Kidney capillary endothelial cell (primary cell): ENCODE measurements at places on chromosomes 11 and 22.
A peak's percentile ranks its signal among the peaks of the same experiment; 100 is the strongest.

DNA sequence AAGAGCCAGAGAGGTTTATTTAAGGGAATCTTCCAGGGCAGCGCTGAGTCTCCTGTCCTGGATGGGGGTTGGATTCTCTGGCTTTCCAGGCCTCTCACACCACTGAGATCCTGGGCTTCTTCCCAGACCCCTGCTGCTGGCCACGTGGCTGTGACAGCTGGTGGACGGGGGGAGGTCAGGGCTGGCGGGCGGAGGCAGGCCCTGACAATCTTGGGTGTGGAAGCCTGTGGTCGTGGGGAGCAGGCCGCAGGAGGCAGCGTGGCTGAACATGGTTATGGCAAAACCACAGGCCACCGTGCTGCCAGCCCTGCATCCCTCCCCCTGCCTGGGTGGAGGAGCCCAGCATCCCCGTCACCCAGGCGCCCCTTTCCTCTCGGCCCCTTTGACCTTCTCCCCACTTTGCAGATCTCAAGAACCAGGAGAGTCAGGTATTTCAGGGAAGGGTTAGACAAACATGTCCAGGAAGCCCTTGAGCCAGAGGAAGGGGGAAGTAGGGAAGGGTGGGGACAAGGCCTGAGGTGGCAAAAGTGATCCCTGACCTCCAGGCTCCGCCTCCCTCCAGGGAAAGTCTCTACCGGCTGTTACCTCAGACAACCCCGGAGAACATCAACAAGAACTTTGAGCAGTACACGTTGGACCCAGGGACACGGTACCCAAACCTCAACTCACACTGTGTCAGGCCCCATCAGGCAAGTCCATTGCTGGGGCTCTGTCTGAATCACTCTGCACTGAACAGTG, 111.8 kb downstream of the MICAL2 start:
- no peak for DNase-seq

DNA sequence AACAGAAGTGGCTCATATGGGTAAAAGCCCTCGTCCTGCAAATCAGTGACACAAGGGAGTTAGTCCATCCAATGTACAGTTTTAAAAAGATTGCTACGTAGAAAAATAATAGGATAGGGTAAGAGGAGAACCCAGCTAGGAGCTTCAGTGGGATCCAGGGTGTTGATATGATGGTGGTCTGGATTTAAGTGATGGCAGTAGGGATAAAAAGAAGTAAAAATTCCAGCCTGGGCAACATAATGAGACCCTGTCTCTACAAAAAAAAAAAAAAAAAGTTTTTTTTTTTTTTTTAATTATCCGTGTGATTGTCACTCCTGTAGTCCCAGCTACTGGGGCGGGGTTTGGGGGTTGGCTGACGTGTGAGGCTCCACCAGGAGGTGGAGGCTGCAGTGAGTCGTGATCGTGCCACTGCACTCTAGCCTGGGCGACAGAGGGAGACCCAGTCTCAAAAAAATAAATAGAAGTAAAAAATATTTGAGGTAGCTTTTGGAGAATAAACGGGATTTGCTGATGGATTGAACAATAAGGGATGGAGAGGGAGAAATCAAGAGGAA, 7.0 kb upstream of the L3MBTL2 start:
- no peak for DNase-seq

GRCh38 chr11:66919923-66920322, 38.3 kb downstream of the PC start:
- no peak for DNase-seq

DNA sequence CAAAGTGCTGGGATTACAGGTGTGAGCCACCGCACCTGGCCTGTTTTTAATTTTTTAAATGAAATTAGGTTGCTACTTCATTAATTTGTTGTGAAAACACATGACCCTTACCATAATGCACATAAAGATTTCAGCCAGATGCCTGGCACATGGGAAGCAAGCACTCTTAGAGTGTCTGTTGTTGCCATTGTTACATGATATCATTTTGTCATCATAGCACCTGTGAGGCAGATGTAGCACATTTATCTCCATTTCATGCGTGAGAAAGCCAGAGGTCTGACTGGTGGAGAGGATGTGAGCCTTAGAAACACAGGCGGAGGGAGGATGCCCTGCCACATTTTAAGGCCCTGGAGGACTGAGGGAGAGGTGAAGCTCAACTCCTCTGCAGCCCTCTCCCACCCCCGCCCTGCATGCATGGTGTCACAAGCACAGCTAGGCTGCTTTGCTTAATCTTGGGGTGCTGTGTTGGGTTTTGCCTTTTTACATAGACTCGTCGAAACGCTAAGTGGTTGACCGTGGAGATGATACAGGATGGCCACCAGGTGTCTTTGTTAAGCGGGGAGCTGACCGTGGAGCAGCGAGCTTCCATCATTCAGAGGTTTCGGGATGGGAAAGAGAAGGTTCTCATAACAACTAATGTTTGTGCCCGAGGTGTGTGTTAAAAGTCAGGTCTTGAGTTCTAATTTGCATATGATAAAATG, 14.0 kb downstream of the DDX25 start:
- no peak for DNase-seq

GRCh38 chr11:15875943-15876342, 480.4 kb downstream of the SOX6 start:
- DNase-seq: no peak

GRCh38 chr22:44256085-44256484, 56.7 kb downstream of the SHISAL1 start:
- DNase-seq: no peak

DNA sequence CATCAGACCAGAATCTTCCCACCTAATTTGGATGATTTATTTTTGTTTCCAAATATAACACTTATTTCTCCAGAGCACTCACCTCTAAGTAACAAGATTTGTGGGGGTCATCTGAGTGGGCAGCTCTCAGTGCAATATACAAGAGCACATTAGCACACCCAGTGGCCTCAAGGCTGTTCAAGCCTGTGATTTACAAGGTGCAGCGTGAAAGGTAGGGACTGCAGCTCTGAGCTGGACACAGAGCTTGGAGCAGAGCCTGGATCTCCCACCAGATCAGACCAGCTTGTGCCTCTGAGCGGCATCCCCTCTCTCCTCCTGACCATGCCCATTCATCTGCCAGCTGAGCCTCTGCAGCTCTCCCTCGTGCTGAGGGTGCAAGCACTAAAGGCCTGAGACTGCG, 323.3 kb upstream of the ZC3H12C start:
- no peak for DNase-seq

- no peak for DNase-seq
Measured at GRCh38 chr22:19522190-19522880, 1.9 kb downstream of the CLDN5 start.

DNA sequence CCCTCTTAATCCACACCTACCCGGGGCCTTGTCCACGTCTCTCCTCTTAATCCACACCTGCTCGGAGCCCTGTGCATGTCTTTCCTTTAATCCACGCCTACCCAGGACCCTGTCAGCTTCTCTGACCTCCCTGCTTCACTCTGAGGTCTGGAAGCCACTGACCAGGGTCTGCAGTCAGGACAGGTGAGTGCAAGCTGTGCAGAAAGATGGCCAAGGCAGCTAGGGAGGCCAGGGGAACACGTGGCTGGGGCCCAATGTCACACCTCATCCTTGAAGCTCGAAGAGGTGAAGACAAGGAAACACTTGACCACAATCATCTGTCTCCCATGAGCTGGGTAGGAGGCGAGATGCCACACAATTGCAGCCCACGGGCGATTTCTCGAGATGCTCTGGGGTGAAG, 1516.9 kb downstream of the BRD1 start:
- DNase-seq: no peak

GRCh38 chr11:35016916-35017315, 100.5 kb downstream of the PDHX start:
- no peak for DNase-seq

- DNase-seq: no peak
Measured at GRCh38 chr11:24471084-24471483, 25.8 kb upstream of the LUZP2 start.

DNA sequence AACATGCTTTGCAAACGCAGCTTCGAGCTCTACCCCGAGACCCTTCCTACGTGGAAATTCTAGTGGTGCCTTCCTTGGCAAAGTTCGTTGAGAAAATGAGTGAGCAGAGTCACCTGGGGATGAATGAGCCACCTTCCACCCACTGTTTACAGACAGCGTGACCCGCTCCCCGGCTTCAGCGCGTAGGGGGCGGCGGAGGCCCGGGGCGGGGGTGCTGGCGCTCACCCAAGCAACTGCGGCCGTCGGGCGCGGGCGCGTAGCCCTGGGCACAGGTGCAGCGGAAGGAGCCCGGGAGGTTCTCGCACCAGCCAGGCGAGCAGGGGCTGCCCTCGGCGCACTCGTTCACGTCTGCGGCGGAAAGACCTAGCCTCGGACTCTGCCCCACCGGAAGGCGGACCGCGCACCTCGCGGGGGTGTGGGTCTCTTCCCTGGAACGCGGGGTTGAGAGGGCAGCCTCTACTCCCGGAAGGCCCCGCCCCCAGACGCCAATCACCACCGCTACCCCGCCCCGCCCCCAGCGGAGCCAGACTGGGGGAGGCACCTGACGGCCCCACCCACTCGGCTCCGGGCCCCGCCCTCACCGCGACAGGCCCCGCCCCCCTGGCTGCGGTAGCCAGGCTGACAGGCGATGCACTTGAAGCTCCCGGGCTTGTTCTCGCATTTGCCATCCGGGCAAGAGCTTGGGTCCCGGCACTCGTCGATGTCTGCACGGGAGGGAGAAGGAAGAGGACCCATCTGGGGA, 11.8 kb downstream of the LTBP3 start:
- no peak for DNase-seq

DNA sequence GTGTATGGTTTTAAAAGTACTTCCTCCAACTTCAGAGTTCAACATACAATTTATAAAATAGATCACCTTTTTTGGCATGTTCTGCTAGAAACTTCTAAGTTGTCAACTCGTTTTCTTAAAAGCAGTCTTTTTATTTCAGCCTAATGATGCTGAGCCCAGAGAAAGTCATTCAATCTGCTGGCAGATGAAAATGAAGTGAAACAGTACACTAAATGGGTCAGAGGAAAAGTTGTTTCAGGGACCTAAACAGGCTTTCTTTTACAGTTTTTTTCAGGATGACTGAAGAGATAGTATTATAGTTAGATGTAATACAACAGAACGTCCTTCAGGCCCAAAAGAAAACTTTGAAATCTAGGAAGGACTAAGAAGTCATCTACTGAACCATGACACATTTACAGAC, 842.7 kb upstream of the CCDC90B start:
- DNase-seq: no peak

GRCh38 chr11:64305691-64306562, 603 bp downstream of the ESRRA start:
- no peak for DNase-seq

- no peak for DNase-seq
Measured at GRCh38 chr22:41544671-41545476, 604 bp upstream of the POLR3H start.

- DNase-seq: no peak
Measured at GRCh38 chr11:16603890-16604793, 134.3 kb upstream of the C11orf58 start.

- DNase-seq: no peak
Measured at GRCh38 chr22:38220163-38220562, 18.4 kb downstream of the MAFF start.

DNA sequence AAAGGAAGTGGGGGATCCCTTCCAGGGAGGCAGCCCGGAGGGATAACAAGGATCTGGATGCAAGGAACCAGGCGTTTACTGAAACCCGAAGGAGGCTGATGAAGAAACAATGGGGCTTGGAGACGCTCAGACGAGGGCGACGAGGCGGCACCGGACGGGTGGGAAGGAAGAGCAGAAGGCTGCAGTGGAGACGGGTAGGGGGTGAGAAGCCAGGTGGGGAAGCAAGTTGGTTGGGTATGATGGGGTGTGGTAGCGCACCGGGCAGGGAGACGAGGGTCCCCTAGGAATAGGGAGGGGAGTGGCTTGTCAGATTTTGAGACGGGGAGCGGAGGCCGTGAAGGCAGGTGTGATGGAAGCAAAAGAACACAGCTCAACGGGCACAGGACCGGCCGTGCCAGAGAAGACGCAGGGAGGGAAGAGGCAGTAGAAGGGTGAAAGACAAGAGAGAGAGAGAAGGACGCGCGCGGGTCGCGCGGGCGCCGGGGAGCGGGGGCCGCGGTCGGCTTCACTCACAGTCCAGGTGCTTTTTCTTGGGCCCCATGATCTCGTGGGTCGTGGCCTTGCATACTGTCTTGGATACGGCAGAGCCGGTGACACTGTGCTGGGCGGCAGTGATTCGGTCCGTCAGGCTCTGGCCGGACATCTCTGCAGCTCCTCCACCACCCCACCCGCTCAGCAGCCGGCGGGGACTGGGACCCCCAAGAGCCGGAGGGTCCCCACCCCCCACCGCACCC, 579 bp downstream of the PICALM start:
- DNase-seq: no peak

DNA sequence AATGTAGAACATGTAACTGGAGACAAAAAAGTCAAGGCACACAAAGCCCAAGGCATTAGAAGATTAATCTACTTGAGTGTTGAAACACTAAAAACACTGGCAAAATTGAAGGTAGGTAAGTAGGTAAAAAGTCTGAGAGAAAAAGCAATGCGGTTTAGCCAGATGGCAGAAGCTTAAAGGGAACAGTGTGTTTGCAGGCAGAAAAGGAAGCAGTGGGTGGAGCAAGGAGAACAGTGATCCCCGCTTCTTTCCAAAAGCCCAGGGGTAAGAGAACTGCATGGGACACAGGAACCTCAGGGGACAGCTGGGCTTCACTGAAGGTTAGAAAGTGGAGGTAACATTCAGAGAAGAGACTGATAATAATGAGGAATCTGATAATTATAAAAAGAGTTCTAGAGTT, 16.0 kb downstream of the MRE11 start:
- no peak for DNase-seq

DNA sequence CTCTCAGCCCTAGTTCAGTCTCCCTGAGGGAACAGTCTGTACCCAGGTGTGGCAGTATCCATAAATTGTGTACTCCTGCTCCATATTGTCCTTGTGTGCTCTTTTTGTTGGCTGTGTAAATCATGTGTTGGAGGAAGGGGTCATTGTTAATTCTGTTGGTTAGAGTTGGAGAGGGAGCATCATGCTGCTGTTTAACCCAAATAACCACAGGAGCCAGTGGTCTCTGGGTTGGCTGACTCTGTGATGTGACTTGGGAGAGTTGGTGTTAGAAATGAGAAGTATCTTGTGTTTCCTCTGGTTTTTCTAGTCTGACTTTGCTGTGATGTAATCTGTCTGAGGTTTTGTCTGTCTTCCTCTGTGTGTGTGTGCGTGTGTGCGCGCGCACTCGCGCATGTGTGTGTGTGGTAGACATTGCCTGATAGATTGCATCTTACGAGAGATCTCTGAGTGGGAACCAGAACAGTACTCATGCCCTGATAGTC, 30.5 kb downstream of the CTNND1 start:
- peak; percentile 51 for DNase-seq

GRCh38 chr11:16613512-16614381, 124.7 kb upstream of the C11orf58 start:
- peak; percentile 84 for DNase-seq

DNA sequence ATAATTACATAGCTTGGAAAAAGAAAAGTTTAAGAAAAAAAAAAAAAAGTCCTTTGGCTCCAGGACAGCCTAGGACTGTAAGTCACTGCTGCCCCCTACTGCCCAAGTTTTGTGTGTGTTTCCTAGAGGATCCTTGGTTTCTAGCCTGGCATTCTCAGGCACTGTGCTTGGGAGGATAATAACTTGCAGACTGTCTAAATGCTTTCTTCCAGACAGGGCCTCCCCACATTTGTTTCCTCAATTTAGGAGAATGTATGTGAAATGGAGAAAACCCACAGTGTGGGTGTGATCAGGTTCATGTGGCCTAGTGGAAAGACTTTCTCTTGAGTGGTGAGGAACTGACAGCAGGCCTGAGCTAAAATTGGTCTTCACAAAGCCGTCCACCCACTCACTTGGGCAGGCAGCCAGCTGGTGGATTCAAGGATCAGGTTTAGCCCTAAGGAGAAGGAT, 191.0 kb downstream of the NAV2 start:
- peak; percentile 72 for DNase-seq

- no peak for DNase-seq
Measured at GRCh38 chr11:63142459-63142858, 1.6 kb downstream of the SLC22A24 start.

- no peak for DNase-seq
Measured at GRCh38 chr11:68008381-68009337, 1.5 kb upstream of the ALDH3B1 start.
